ENCODE measurements at places on chromosomes 7 and 10.
A peak's percentile ranks its signal among the peaks of the same experiment; 100 is the strongest.

- DNase-seq: no peak
Observed at GRCh38 chr7:100064162-100064561, 14.6 kb downstream of the ZSCAN21 start.

- DNase-seq: no peak
Observed at GRCh38 chr7:48563334-48563733, 361.0 kb upstream of the CDC14C start.

DNA sequence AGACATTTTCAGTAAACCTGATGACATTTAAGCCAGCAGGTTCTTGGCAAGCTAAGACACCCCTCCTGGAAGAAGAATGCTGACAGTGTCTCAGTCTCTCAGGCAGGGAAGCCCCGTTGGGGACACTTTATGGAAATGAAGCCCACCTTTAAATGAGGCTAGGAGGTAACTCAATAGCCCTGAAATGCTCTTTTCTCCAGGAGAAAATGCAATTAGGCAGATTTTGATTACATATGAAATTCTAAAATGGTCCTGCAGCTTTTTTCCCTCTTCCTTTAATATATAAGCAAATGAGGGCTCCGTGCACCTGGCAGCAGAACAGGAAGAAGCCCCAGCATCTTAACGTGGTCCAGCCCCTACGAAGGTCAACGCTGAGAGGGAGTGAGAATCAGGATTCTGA is 65.8 kb upstream of the CHST15 start:
- no peak for DNase-seq

- no peak for DNase-seq
Observed at GRCh38 chr7:144632724-144633123, 203.1 kb downstream of the TPK1 start.

DNA sequence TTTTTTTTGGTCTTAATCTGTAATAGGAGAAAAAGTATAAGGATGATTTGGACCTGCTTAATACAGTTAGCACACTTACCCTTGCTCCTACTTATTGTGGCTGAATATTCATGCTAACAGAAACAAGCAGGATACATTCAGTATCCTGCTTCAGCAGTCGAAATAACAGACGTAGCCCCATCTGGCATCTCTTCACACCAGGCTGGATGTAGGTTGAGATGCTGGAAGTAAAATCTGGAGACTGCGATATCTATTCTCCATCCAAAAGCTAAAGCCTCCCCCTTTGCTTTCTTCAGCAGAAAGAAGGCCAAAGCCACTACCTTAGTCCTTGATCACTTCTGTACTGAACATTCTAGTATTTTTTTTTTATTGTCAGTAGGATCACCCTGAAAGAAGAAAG is 537.4 kb downstream of the AUTS2 start:
- no peak for DNase-seq

- DNase-seq: no peak
Observed at GRCh38 chr10:93106631-93107072, 33.0 kb downstream of the CYP26A1 start.

DNA sequence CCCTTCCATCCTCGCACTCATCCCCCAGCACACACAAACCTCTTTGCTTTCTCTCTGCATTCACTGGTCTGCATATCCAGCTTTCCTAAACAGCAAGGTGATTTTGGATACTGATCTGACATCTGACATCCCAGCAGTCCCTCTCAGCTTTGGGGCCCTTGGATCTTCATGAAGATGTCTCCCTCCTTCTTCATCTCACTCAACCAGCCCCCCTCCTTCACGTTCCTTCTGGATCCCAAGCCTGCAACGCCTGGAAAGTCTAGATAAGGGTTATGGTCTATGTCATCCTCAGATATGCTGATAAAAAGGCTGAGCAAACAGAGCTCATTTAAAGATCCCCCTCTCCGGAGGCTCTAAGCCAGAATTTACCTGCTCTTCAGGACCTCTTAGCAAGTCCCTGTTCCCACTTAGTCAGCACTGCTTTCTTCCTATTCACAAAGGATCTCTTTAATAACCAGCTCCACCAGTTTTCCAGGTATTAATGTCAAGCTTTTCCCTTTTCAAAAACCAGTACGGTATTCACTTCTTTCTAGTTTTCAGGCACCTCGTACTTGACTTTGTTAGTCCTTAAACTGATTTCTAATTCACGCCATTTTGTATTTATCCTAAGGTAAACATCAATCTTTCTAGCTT is 38.9 kb downstream of the CREB3L2 start:
- DNase-seq: no peak

- no peak for DNase-seq
Observed at GRCh38 chr7:87075671-87076404, 16.4 kb upstream of the ELAPOR2 start.

DNA sequence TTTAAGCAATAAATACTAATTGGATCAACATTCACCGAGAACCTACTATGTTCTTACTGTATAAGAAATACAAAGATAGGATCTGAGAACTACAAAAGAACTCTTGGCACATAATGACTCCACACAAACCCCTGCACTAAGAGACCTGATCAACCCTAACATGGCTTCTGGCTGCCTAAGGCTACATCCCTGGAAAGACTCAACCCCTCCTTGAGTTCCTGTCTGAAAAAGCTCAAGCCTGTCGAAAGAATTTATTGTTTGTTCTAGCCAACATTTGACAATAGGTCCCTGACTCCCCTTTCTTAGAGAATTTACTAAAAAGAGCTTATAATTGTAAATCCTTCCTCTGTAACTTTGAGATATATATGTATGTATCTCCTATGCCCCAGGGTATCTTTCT is 125.3 kb upstream of the SGCE start:
- DNase-seq: no peak

DNA sequence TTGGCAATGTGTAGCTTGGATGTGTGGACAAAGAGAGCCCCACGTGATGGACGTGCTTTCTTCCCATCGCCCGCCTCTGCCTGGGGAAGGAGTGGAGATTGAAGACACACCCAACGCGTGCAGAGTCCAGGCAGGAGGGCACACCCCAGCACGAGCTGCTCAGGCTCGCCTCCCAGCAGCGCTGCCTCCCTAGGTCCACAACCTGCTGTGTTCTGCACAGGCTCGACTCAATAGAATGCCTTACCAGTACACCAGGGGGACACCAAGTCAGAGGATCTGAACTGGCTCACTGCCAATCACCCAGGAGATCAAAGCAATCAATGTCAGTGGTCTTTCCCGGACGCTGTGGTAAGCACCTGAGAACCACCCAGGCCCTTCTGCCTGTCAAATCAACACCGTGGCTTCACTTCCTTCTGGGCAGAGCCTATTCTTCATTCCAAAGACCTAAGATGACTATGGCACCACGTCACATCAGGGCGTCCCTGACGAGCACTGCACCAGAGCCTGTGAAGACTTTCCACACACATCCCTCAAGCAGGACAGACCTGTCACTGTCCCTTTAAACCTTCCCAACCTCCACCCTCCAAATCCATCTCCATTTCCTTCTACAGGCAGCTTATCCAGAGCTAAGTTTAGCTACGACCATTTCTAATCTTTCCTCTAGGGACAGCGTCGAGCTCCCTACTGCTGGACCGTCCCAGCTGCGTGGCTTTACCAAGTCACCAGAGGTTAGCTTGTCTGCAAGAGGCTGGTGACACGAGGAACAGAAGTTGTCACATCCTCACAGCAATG is 72.3 kb downstream of the AMZ1 start:
- DNase-seq: peak; percentile 43

DNA sequence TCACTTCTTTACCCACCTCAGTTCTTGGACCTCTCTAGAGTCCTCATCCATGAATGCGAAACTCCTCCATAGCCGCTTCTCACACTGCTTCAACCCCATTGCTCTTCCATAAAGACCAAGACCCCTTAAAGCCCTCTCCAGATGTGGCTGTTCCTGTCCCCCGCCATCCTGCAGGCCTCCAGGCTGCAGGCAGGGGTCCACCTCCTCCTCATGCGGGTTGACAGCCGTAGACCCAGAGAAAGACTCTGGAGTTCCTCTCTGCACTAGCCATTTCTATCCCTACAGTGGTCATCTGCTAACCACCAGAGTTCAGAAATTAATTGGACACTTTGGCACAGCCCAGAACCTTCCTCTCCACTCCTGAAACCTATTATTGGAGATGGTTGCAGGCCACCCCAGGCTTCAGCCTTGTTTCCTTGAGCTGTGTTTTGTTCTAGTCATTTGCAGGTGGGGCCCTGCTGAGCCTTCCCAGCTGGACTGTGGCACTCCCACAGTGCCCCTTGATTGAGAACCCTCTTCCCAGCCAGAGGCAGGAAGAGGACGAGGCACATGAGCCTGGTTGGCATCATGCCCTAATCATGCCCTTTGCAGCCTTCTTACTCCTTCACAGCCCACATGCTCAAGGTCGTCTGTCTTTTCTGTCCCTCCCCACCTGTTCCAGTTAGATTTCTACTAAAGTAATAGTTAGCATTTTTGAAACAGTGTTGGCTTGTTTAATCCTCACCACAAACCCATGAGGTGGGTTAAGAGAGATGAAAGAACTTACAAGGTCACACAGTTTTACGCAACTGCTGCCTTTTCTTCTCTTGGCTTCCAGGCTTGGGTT is 23.9 kb downstream of the CUL1 start:
- DNase-seq: no peak

DNA sequence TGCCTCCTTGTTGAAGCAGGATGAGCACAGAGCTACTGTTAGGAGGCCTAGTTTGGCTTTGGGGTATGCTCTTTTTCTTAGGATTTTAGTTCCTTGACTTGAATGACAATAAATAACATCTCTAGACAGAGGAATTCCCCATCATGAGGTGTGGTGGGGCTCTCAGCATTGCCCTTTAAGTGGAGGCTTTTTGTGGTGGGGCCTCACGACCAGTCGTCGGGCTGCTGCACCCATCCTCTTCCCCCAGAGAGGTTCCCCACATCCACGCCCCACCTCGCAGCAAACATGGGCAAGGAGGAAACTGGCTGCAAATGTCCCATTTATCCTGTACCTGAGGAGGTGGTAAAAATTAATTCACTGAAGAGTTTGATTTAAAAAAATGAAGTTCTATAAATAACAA is 36.1 kb upstream of the TARP start:
- DNase-seq: no peak

All from HCT116 (cell line).